ENCODE measurements at places on chromosomes 5 and 9. TPM values are rescaled to one million over a fixed set of nuclear protein-coding genes. Genes with fewer than 3 reads are reported as not detected.

The ELOVL7 gene
- polyA plus RNA-seq = 2.3 TPM

The GHR gene
- 30.5 TPM for polyA plus RNA-seq

GRCh38 chr5:139848508-139849100 is 53.0 kb downstream of the PSD2 start:
- peak; percentile 82 for DNase-seq

- DNase-seq = no peak
These were observed 48.7 kb upstream of the C5orf58 start for GRCh38 chr5:170183816-170184687.

DNA sequence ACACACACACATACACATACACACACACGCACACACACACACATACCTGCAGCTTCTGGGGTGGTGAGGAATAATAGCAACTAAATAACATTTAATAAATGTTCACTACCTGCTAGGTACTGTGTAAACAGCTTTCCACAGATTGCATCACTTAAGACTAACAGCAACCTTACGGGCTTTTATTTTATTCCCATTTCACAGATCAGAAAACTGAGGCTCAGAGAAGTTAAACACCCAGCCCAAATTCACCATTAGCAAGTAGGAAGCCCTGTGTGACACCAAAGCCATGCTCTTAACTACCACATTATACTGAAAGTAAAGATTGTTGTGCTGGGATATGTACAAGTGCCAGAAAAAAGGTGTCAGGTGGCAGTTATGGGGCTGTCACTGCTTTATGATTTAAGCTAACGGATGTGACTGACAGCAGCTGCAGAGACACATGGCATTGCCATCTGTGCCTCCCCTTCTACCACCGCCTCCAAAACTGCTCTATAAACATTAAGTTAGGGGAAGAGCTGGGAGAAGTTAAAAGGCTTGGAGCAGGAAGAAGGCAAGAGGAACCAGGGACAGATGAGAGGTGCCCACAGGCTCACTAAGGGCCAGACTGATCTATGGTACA is 13.6 kb downstream of the MTMR12 start:
- DNase-seq = no peak

DNA sequence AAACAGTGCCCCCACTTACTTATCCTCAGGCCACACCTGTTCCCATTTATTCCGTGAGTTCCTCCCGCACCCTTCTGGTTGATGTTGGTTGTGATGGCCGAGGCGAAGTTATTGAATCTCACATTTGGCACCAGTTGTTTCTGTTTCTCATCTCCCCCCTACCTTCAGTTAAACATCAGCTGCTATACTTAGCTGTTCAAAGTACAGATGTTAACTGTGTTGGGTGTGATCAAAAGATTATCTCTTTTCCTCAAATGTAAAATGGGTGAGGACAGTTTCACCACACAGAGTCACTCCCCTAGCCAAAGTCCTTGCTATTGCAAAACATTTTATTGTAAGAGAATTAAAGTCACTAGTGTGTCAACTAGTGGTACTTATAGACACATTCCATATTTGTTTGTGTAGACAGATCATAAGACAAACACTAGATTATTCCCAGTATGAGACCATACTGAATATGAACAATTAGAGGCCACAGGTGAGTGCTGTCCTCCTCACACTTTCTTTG is 43.2 kb upstream of the PRSS3 start:
- DNase-seq = no peak
